ENCODE measurements at places on chromosomes 1 and 21. TPM values are rescaled to one million over a fixed set of nuclear protein-coding genes. Genes with fewer than 3 reads are reported as not detected.
A peak's percentile ranks its signal among the peaks of the same experiment; 100 is the strongest.

DNA sequence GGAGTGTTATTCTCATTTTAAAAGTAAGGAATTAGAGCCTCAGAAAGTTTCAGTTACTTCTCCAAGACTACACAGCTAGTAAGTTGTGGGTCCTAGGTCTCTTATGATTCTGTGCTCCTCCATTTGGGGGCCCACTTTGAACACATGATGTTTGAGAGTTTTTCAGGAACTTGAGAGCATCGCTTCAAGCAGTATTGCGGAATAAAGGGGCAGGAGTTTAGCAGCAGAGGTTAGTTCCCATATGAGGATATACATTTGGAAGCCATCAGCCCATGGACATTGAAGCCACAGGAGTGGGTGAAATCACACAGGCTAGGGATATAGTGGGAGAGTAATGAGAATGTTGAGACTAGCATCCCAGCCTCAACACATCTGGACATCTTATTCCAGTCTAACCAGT lies 143.2 kb downstream of the RASAL2 start:
- DNase-seq: no peak

GRCh38 chr1:30144831-30145230 lies 578.6 kb downstream of the MATN1 start:
- no peak for DNase-seq

DNA sequence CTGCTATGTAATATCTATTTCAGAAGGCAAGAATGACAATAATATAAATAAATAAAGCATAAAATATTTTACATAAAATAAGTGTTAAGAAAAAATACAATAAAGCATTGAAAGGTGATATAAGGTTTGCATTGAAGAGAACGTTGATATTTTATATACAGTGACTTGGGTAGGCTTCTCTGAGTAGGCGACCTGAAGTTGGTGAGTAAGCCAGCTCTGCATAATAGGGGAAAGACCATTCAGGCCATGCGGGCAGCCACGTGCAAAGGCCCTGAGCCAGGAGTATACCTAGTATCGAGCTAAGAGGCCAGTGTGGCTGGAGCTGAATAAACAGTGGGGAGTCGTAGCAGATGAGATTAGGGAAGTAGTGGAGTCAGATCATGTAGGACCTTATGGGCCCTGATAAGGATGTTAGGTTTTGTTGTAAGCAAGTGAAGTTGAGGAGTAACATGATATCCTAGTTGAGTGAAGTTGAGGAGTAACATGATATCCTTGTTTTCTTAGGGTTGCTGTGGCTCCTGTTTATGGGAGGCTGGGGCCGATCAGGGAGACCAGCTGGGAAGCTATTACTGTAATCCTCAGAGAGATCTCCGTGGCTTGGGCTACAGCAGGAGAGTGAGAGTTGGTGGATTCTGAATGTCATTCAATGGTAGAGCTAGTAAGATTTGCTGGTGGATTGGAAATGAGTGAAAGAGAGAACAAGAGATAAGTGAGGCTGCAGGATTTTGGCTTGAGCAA lies 22.0 kb downstream of the KCNK1 start:
- DNase-seq: no peak

- DNase-seq: peak; percentile 38
Observed at GRCh38 chr1:163069142-163069541, at the start of gene RGS4. RGS4 (plus strand) TSS chr1:163069361; CDS start chr1:163069485, 124 bp downstream.

DNA sequence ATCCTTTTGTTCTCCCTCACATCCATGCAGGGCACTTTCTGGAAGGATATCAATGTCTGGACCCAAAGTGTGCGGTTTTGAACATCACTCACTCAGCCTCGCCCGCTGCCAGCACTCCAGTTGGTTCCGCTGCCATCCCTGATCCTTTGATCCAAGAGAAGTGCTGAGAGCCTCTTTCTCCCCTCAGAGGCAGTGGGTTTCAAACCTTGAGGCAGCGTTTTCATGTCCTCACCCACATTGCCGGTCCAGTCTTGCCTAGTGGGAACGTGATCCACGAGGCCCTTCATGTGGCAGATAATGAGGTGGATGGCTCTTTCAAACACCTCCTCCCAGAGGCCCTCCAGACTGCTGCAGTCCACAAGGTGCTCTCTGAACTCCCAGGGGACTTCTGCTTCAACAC lies 122.2 kb downstream of the ACTL8 start:
- no peak for DNase-seq

DNA sequence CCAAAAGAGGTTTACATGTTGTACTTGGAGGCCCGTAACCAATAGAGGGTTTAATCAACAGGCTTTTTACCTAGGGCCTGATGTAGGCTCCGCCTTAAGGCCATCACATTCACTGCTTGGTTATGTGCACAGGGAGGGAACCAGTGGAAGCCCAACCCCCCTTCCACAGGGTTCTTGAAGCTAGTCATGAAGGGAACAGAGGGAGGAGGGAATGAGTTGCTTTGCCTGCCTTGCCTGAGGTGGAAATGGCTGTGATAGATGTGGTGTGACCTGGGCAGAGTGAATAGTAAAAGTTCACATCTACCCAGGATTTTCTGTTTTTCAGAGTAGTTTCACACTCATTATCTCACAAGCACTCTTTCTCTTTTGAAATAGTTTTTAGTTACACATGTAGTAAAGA lies 215.1 kb downstream of the ST6GALNAC3 start:
- no peak for DNase-seq

MSTO1 gene
- 7.4 TPM for total RNA-seq
